Stimulated activated CD4-positive, alpha-beta T cell treated with anti-CD3 and anti-CD28 coated beads, TNF-alpha, amount 100 ng/mL, for 1 hour (primary cell): ENCODE measurements at places on chromosomes 5 and 9.

DNA sequence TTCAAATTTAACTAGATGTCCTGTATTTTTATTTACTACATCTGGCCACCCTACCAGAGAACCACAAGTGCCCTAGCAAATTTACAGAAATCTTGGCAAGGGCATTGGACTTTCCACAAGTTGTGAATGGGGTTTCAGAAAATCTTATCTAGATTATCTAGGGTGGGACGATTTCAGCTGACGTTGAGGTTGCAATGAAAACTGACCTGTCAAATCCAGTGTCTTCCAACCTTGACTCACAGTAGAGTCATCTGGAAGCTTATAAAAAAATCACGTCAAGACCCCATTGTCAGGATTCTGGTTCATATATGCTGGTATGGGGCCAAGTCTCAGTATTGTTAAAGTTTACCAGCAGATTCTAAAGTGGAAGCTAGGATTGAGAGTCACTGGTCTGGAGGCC is 109.6 kb upstream of the ACTBL2 start:
- no peak for DNase-seq

- DNase-seq = no peak
Observed at GRCh38 chr5:151454166-151454565, 6.8 kb downstream of the SLC36A1 start.

DNA sequence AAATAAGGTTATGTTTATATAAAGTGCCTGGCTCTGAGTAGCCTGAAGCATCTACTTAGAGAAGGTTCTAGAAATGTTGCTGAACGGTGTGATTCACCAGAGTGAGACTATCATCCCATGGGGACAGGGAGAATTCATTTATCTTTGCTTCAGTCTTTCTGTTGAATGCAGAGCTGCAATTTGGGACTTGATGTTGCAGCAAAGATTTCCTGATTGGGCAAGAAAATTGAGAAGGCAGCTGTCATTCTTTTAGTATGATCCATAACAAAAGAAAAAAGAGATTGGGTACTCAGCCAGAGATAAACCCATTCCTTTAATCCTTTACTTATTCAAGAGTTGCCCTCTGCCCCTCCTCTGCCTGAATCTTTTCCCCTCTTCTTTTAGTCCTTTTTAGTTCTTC is 456.3 kb upstream of the WWC1 start:
- DNase-seq = no peak

DNA sequence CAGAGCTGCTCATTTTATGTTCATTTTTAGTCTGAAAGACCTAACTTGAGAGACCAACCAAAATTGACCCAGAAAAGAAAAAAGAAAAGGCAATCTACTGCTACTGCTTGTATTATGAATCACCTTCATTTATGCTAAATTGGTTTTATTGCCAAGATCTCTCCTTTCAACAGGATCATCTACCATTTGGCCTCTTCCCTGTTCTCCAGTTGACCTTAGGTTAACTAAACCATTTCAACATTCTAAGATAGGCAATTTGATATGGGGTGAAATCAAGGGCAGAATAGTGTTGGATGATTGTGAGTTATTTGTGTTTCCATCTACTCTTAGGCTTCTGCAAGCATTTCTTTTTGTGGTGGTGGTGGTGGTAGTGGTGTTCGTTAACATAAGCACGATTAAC is 48.3 kb upstream of the POU4F3 start:
- DNase-seq = no peak

DNA sequence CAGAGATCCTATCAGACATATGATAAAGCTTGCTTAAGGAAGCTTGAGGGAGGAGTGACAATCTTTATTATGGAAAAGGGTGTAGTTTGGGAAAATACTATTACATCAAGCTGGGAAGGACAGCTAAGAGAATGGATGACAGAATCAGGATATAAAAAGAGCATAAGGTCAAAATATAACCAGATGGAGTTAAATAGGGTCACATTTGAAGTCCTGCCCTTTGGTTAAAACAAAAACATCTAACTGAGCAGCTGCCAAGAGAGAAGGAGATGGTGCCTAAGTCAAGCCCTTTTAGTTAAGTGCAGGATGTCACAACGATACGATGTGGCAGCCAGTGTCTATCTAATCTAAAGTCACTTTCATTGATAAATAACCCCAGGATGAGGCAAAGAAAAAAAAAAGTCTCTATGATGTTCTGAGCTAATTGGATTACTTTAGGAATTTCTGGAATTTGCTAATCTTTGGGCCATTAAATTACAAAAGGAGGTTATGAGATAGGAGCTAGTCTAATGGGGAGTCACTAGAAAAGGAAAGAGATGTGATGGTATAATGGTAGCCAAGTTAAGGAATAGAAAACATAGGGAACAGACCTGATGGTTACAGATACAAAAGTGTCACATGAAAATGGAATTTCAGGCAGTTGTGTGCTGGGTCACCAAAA is 365.2 kb downstream of the PDE4D start:
- no peak for DNase-seq

DNA sequence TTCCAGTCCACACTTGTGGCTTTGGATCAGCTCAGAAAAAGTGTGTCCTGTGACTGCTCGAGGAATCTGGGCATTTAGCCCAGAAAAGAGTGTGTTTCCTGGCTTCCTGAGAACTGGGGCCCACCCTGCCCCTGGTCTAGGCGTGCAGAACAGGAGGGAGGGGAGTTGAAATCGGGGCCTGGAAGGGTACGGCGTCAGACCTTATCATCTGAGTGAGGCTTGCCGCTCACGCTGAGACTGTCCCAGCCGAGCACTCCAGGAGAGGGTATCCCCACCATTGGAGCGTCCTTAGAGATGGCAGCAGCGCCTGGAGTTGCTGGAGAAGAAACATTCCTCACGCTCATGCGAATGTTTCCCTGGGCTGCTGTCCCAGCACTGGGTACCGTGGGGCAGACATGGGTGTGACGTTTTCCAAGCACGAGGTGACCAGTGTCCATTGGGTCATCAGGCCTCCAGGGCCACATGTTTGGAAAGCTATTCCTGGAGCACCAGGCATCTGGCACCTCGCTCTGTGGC is 22.5 kb downstream of the NEK6 start:
- DNase-seq = no peak

GRCh38 chr9:19533373-19533772 is 124.6 kb downstream of the ACER2 start:
- no peak for DNase-seq

GRCh38 chr5:79236362-79236969 is 535 bp downstream of the JMY start:
- DNase-seq = no peak

DNA sequence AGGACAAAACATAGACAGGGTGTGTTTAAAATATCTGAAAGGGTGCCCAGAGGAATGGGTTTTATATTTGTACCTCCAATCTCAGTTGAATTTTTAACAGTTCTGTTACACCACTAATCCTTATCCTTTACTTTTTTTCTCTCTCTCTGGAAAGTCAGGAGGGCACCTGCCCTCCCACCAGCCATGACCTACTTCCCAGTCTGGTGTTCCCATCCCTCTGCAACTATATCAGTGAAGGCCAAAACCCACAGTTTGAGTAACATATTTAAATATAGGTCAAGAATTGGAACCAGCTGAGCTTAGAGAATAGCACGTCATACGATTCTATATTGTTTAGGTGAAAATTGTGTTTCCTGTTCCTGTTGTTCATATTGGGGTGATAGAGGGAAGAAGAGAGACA is 229.8 kb downstream of the NTRK2 start:
- DNase-seq = no peak

- DNase-seq = no peak
Observed at GRCh38 chr5:152403046-152403445, 2.0 kb downstream of the NMUR2 start.
